Common myeloid progenitor, CD34-positive (primary cell): ENCODE measurements at places on chromosomes 16 and 17.

DNA sequence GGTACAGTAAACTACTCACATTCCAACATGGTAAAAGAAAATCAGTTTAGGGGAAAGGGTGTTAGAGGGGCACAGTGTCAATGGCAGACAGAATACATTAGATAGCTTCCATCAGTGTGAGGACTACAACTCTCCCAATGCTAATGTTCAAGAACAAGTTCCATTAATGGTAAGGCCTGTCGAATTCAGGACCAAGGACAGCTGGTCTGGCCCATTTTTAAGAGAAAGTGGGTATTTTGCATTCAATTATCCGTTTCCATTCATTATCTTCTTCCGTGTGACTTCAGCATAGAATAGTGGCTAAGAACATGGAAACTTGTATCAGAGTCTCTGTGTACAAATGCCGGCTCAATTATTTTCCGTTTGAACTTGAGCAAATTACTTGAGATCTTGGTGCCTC lies 98.4 kb downstream of the XYLT1 start:
- peak; percentile 67 for DNase-seq

- no peak for DNase-seq
Measured at GRCh38 chr16:28867241-28867640, 3.6 kb downstream of the SH2B1 start.

GRCh38 chr16:30902029-30902972 lies 5.9 kb downstream of the CTF1 start:
- DNase-seq, result peak; percentile 54

DNA sequence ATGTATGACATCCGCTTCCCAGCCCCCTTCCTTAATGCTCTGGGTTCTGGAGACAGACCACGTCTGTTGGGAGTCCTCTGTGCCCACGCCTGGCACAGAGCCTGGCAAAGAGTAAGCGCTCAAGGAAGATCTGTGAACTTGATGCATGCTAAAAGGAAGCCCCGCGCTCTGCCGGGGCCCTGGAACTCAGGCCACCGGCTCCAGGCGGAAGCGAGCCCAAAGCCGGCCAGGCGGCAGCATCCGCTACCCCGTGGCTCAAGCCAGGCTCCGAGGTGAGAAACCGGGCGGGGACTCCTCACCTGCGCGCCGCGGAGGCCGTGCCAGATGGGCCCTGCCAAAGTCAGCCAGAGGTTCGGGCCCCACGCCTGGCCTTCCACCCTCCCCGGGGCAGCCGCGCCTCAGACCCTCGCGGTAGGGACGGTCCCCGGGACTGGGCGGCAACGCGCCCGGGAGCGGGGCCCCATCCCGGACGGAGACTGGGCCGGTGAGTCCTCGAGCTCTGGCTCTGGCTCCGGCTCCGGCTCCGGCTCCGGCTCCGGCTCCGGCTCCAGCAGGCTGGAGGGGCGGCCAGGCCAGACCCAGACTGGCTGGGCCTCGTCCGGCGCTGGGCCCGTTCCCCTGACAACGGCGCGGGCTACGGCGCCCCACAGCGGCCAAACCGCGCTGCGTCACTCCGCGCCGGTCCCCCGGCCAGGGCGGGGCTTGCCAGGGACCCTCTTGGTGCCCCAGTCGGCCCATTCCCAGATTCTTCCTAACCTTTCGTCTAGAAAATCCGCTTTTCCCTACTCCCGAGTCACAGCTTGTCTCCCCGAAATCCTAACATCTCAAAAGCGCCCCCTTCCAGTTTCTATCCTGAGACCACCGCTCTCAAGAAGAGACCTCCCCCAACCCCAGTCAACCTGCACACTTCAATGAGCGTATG lies at the start of gene ZDHHC1:
Gene ZDHHC1, minus strand, starts transcription at position 606 of the 922 bp plus-strand sequence. CDS start 8,702 bp downstream, outside the sequence.
- peak; percentile 66 for DNase-seq

DNA sequence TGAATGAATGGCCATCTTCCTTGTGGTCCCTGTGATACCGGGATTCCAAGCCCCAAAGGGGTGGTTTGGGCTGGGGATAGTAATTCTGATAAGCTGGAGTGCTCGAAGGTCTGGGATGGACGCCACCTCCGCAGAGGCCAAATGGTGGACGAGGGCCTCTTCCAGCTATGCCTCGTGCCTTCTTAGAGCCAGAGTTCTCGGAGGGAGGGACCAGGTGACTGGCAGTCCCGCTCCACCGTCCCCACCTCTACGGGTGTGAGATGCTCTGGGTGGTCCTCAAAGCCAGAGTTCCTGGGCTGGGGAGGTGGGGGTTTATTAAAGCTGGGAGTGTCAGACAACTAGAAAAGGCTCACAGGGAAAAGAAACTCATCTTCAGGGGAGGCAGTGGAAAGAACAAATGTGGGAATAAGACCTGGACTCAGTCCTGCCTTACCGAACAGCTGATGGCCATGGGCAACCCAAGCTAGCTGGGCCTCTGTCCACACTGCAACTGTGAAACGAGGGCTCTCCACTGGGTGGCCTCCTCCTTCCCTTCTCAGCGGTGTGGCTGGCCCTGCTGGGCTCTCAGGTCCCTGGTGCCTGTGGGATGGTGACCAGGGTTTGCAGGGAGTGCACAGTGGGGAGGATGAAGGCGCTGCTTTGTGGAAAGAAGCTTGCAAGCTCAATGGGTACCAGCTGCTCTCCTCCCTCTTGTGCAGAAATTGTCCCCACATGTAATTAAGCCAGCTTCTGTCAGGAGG lies 75.2 kb downstream of the N4BP1 start:
- DNase-seq, result no peak

GRCh38 chr17:82330322-82331239 lies 3.0 kb downstream of the SECTM1 start:
- DNase-seq, result peak; percentile 69

DNA sequence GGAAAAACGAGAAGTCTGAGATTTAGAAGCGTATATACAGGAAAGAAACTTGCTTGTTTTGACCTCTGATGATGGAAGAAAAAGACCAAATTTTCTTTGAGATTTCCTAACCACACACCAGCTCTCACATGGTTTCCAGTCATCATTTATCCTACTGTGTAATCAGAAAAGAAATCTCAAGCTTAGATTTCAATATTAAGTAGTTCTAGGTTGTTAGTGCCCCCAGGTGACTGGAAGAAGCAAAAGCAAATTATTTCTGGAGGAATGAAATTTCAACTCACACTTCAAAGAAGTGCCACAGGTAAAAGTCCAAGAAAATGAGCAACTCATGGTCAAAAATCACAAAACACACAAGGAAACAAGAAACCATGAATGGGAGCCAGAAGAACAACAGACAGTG lies 51.8 kb upstream of the KDM6B start:
- peak; percentile 21 for DNase-seq

GRCh38 chr17:81967244-81967532 lies 6.2 kb upstream of the NOTUM start:
- no peak for DNase-seq

DNA sequence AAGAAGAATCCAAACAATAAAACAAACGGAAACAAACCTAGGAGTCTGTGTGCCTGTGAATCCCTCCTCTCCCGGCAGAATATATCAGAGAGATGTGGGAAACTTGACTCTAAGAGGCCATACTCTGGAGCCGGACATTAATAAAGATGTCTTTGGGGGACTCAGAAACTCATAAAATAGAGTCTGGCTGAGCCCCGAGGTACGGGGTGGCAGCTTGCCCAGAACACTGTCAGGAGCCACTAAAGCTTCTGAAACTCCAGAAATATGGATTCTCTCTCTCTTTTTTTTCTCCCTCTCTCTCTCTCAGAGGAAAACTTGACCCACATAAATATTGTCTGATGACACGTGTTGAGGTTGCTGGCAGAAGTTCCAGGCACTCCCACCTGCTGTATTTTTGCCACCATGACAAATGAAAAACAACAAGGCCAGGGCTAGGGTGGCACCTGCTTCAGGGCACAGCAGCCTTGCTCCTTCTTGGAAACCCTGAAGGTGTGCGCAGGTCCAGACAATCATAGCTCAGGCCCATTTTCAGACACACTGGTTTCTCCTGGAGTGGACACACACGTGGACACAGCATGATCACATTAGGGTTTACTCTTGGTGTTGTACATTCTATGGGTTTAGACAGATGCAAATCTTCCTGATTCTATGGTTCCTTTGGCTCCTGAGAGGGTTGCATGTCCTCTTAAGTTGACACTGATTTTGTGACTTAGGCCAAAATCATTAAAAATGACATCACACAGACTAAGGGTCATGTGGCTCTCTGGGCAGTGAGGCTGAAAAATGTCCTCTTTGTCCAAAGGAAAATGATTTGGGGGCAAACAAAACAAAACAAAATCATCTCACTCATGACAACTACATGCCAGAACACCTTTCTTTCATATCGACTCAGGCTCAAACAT lies 282.6 kb upstream of the IRX3 start:
- DNase-seq, result no peak

GRCh38 chr17:50055055-50055425 lies 870 bp upstream of the ITGA3 start:
- DNase-seq, result no peak

DNA sequence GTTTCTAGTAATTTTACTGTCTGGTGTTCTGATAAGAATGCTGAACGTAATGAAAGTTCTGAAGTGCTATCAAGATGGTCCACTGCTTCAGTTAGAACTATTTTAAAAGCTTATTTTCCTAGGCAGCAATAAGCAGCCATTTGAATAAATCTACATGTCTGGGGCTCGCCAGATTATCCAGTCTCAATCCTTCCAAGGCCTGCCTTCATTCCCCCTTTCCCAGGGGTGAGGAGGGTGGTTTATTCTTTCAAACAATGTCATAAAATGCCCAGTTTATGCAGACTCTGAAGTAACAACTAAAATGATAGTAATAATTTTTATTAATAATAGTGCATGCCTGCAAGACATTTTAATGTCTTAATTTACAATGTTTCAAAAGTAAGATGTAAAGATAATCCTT lies 2.4 kb downstream of the CDH11 start:
- no peak for DNase-seq

- no peak for DNase-seq
Measured at GRCh38 chr17:12911239-12911638, 106.6 kb downstream of the ELAC2 start.

- peak; percentile 89 for DNase-seq
Measured at GRCh38 chr17:75404223-75404730, 1.2 kb downstream of the GRB2 start.

DNA sequence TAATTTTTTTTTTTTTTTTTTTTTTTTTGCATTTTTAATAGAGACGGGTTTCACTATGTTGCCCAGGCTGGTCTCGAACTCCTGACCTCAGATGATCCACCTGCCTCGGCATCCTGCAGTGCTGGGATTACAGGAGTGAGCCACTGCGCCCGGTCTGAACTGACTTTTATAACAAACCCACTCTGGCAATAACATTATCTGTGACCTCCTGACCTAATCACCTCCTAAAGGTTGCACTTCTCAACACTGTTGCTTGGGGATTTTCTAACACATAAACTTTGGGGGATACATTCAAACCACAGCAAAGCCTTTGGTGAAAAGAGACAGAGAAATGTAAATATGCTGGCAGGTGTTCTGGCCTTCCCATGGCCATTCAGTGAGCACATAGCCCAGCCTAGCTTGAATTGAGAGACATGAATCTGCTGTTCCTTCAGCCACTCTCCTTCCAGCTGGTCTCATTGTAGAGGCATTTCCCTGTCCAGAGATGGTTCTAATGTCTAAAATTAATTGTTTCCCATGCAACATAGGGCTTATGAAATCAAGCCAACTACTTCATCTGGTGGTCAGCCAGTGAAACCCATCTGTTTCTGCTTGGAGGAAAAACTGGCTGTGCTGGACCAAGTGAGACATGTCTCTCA lies 28.3 kb downstream of the LYRM1 start:
- DNase-seq, result no peak

DNA sequence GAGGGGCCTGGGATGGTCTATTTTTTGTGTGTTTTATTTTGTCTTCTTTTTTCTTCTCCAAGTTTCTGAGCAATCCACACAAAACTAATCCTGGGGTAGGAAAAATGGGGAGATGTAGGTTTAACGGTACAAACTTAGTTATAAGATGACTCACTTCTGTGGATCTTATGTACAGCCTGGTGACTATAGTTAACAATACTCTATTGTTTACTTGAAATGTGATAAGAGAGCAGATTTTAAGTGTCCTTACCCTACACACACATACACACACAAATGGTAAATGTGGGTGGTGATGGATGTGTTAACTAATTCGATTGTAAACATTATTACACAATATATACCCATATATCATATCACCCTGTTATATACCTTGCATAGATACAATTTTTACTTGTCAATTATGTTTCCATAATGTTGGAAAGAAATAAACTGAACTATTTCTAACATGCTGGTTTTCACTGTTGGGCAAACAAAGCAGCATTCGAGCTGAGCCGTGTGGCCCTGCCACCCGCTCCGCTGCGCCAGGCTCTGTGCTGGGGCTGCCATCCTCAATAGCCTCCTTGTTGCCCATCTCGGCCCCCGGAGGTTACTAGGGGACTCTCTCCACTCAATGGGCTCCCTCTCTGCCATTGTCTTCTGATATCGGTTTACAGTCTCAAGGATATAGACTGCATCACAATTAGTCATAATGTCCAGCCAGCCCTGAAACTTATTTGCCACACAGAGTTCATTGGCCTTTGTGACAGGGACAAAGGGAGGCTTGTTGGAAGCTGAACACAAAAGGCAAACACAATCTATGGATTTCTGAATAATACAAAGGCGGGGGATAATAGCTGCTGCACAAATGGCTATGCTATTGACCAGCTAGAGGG lies 380.3 kb upstream of the MAF start:
- DNase-seq, result no peak

DNA sequence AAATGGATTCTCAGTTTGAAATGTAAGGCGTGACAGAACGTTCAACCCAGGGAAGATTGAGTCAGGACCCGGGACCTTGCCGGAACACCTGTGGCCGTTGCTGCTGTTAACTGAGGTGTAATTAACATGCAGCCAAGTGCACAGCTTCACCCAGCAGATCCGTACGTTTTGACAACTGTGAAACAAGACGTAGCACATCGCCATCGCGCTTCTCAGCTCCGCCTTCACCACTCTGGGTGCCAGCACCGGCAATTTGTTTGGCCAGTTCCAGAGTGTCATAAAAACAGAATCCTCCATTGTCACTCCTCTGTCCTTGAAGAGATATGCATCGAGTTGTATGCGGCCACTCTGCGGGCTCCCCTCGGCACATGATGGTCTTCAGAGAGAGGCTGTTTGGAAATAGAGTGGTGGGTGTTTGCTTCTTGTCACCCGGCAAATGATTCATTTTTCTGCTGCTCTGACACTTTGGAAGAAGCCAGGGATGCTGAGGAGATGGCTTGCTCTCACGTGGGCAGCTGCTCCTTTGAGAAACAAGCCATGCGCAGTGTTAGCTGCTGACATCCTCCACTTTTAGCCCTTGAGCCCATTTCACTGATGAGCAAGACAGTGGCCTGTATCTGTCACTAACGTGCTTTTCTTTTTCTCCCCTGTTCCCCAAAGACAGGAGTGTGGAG lies 22.6 kb downstream of the NAA60 start:
- no peak for DNase-seq

DNA sequence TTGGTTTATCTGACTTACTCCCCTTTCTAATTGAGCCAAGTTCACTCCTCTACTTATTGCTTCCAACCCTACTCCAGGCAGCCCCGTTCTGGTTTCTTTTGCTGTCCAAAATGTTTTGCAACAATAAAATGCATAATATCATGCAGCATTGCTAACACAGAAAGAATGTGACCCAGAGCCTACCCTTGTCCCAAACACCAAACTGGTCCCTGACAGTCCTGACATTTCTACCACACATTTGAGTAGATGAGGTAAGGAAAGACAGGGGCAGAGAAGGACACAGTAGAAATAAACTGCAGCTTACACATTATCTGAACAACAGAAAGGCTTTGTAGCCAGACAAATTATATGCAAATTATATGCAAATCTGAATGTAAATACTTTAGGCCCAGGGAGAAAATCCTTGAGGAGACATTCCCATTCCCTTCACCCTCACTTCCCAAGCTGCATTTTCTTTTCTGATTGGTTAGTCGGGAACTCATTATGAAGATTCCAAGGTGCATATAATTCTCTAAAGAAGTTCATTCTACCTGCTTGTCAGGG lies 31.6 kb downstream of the SOX9 start:
- no peak for DNase-seq
